Fibroblast of upper back skin (primary cell): ENCODE measurements at places on chromosomes 3 and 15.

DNA sequence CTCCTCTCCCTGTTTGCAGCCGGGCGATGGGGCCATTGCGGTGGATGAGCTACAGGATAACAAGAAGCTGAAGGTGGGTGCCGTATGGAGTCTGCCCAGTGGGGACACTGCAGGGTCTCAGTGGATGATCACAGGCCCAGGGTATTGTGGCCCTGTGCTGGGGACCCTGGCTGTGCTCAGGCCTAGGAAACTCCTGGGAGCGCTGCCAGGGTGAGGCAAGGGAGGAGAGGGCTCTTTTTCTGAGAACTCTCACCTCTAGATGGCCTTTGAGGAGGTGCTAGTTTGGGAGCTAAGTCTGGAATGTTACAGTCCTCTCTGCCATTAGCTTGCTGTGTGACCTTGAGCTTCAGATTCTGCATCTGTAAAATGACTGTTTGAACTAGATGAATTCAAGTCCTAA lies 16.4 kb downstream of the SLC24A1 start:
- no peak for DNase-seq

DNA sequence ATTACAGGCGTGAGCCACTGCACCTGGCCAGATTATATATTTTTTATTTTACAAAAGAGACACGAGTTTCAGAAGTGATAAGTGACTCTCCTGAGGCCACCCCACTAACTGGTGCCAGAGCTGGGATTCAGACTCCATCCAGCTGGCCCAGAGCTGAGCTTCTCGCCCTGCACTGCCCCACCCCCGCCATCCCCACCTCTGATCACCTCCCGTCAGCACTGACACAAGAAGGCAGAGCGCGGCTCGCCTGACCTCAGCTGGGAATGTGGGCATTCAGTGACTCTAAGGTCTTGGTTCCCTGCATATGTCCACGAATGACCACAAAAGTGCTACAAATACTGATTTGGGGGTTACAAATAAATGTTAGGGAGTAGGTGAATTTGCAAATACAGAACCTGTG lies 56.1 kb upstream of the GALNT15 start:
- DNase-seq, result no peak

DNA sequence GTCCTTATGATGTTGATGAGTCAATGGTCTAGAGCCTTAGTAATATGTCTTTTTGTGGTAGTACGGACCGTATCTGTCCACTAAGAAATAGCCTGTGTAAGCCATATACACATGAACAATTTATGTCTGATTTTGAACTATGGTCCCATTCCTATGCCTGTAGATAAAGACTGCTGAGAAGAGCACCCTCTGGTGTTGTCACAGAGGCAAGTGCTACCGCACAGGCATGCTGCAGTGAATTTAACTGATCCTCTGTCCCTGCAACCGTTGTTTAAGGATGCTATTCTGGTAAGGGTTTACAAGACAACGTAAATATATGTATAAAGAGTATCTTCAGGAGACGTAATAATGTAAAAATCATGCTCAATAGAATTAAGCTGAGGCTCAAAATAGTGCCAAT lies 170.7 kb downstream of the UBE3A start:
- DNase-seq, result no peak

DNA sequence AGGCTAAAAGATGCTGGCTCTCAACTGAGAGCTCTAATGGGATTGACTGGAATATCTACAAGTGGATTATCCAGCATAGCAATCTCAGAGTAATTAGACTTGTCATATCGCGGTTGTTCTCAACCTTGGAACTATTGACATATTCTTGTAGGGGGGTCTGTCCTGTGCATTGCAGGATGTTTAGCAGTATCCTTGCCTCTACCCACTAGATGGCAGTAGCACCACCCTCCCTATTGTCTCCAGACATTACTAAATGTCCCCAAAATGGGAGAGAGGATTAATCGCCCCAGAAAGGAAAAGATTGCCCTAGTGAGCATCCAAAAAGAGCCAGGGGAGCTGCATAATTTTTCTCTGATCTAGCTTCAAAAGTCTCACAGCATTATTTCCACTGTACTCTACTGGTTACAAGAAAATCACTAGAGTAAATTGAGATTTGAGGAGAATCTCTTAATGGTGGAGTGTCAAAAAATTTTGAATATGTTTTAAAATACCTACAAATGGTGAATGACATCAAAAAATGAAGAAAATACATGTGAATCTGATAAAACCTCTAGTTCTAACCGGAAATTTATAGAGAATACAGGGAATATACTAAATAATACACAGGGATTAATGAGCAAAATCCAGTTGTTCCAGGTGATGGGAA lies 388.2 kb upstream of the AGTR1 start:
- DNase-seq, result peak; percentile 63

GRCh38 chr3:171150945-171151344 lies 124.4 kb upstream of the SLC2A2 start:
- DNase-seq, result no peak

DNA sequence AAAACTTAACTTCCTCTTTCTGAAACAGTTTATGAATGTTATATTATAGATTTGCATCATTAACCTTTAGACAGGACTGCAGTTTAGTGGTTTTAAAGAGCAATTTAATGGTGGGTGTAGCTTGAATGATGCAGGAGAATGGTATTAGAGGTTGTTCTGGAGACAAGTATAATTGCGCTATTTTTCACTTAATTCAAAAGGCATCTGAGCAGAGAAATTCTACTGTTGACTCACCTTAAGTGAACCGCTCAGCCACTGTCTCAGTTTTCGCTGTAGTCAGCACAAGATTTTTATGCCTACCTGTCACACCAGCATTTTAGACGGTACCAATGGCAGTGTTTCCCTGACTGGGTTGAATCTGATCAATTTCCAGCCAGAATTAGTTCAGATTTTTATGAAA lies 348.8 kb upstream of the DCBLD2 start:
- DNase-seq, result peak; percentile 80

DNA sequence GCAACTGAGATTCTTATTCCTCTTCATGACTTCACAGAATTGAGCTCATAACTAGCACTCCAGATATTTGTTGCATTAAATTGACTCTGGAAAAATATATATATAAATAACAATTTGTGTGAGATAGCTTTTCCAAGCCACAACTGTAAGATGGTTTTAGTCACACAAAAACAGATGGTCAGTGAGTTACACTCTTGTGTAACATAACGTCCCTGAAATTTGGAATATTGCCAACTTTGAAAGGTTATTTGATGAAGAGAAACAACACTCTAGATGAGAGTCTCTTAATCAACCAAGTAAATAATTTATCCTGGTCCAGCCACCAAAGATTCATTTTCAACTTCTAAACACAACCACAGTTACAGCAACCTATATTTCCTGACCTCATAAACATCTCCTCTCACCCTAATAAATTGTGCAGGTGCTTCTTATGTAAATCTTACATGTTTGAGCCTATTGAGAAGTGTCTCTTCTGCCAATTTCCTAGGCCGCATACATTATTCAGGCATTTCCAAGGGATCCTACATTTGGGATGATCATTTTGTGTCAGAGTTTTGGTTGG lies 84.9 kb upstream of the ACP3 start:
- DNase-seq, result no peak

DNA sequence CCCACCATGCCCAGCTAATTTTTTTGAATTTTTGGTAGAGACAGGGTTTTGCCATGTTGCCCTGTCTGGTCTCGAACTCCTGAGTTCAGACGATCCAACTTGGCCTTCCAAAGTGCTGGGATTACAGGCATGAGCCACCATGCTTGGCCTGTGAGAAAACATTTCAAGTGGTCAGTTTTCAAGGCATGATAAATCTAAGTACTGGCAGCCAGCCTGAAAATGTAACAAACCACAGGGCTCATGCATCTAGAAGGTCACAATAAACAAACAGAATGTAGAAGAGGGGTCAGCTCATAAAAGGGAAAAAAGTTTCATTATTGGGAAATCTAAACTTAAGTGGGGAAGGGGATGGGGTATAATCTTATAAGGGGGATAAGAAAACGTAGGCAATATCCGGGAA lies 39.9 kb downstream of the PPCDC start:
- peak; percentile 53 for DNase-seq

DNA sequence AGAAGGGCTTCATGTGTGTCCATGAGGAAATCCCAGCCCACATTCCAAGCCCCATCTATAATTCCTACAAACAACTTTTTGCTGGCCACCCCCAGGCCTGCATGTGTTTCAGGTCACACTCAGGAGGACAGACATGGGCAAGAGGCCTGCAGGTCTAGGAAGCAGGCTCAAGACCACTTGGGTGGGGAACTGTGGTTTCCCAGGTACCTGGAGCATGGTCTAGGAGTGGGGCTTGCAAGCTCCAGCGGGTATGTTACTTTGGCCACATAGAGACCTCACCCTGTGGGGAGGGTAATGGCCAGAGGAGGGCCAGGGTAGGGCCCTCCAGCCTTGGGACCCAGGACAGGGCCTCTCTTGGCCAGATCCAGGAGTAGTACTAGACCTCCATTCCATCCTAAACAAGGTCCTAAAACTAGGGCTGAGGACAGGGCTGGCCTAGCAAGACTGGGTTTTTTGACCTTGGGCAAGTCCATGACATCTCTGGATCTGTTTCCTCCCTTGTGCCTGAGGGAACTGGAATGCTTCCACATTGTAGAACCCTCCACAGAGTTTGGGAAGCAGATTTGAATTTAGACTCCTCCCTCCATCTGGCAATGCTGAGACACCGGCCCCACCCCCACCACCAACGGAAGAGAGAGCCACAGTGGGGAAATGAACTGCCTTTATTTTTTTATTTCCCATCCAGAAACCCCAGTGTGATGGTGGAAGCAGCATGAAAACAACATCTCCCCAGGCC lies 22.3 kb downstream of the EAF1 start:
- no peak for DNase-seq

GRCh38 chr3:177601152-177601551 lies 403.9 kb upstream of the TBL1XR1 start:
- DNase-seq, result no peak

DNA sequence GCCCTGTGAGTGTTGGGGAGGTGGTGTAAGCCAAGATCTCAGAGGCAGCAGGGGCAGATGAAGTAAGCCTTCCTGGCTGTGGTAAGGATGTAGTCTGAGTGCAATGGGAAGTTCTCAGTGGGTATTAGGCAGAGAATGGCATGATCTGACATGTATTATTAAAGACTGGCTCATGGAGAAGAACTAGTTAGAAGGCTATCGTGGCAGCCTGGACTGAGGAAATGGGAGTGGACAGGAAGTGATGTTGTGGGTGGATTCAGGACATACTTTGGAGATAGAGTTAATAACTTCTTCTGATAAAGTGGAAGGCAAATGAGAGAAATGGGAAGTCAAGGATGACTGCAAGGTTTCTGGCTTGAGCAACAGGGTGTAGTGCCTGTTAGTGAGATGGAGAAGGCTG lies 250.9 kb upstream of the CFAP20DC start:
- DNase-seq, result no peak

DNA sequence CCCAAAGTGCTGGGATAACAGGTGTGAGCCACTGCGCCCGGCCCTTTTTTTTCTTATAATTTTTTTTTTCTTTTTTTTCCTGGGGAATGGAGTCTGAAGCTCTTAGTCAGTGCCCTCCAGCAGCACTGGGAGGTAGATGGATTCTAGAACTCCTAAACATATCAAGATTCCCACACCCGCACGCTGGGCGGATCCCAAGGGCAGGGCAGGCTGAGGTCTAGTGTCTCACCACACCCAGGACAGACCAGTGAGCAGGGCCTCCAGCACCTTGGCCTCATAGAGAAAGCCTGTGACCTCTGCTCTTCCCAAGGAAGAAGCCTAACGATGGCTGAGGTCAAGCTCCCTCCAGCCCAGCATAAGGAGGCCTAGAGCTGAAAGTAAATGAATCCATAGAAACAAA lies 153.7 kb upstream of the MEF2A start:
- DNase-seq, result no peak

DNA sequence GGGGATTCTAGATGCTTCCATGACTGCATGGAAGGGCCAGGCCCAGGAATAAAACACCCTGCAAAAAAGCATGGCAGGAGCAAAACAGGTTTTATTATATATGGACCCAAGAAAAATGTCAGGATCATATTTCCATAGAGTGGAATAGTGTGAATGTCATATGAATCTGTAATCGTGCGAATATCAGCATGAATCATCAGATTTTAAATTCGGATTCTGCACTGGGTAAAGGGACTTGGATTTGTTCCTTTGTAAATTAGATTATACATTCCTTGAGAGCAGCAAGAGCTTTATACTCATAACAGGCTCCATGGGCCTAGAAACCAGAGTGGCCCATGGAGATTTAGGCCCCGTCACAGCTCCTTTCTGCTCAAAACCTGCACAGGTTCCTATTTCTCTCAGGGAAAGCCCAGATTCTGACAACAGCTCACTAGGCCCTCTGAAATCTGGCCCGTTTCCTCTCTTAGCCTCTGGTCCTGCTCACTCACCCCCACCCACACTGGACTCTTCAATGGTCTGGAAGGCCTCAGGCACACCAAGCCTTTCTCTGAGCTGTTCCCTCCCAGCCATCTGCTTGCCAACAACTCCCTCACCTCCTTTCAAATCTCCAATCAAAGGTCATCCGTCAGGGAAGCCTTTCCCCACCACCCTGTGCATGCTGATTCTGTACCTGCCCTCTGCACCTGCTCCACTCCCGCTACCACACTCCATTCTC lies 76.0 kb downstream of the FEM1B start:
- DNase-seq, result peak; percentile 44

DNA sequence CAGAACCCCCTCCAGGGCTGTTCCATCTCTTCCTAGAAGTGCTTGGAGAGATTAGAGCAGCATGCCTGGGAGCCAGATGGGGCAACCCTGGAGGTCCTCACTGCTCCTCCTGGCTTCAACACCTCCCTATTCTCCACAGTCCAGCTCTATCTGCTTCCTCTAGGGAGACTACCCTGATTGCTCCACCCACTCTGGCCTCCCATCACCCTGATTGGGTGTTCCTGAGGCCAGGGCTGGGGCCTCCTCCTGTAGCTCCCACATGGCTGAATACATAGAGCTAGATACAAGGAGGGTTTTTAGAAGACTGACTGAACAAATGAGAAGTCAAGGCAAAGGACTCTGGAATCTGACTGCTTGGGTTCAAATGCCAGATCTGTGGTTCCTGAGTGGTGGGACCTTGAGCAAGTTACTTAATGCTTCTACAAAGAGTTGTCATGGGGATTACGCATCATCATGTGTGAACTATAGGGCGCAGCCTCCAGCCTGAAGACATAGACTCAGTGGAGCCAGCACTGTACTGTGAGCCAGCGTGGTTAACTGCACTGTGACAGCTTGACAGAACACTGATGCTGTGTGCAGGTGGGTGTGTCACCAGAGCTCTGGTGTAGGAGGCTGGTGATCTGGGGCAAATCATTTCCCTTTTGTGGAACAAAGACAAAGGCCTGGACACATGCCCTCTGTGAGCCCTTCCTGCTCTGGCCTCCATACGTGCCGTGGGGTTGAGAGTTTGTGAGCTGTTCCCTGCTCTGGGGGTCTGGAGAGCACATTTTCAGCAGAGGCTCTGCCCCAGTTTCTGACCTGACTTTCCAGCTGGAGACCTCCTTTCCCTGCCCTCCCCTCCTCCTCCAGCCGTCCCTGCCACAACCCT lies 74.8 kb downstream of the SCN5A start:
- no peak for DNase-seq

GRCh38 chr3:186472456-186473008 lies 71.6 kb downstream of the CRYGS start:
- DNase-seq, result no peak

DNA sequence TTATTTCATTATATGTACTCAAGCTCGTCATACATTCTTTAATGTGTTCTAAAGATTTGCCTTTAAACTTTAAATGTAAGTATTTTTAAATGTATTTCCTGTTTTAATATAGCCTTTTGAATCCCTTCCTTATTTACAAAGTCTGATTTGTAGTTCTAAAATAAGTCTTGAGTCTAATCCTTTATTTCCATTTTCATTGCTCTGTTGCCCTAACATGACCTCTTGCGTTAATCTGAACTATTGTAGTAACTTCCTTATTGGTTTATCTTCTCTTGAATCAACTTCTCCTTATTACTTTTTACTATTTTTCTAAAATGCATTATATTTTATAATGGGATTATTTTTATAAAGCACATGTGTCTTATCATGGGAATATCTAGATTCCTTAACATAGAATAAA lies 24.0 kb downstream of the KNL1 start:
- DNase-seq, result no peak
